ENCODE measurements at places on chromosomes 7 and 10.
A peak's percentile ranks its signal among the peaks of the same experiment; 100 is the strongest.

DNA sequence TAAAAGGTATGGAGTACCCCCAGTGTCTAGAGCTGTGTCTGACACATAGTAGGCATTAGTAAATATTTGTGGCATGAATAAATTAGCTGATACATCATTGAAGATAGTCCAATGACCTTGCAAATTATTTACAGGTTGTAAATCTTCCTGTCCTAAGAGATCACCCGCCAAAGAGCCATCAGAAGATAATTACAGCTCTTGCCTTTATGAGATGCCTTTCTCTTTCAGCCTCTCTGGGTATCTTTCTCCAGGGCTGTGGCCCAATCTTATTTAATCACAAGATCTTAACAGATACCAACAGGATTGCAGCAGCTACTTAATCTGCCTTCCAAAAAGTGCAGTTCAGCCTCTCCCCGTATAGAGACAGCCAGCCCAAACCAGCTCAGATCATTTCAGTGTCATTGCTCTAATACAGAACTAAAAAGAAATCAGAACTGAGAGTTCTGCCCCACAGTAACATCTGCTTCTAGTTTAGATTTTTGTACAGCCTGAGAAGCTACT, 41.5 kb downstream of the MYOF start:
- DNase-seq, result no peak

- no peak for DNase-seq
Observed at GRCh38 chr7:132950725-132951124, 131.2 kb downstream of the CHCHD3 start.

GRCh38 chr7:112929421-112929820, 139.2 kb upstream of the TMEM168 start:
- no peak for DNase-seq

DNA sequence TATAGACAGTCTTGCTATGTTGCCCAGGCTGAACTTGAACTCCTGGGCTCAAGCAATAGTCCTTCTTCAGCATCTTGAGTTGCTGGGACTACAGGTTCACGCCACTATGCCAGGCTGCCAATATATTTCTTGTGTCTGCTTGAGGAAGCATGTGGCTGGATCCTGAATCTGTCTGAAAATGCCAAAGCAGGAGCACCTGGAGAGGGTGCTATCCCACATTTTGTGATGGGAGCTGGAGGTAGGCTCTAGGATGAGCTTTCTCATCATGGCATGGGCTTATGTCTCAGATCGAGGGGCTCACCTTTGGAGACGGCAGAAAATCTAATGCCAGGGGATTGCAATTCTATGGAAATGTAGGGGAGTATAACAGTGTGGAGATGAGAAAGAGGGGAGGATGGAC, 744.2 kb downstream of the GRID1 start:
- no peak for DNase-seq

DNA sequence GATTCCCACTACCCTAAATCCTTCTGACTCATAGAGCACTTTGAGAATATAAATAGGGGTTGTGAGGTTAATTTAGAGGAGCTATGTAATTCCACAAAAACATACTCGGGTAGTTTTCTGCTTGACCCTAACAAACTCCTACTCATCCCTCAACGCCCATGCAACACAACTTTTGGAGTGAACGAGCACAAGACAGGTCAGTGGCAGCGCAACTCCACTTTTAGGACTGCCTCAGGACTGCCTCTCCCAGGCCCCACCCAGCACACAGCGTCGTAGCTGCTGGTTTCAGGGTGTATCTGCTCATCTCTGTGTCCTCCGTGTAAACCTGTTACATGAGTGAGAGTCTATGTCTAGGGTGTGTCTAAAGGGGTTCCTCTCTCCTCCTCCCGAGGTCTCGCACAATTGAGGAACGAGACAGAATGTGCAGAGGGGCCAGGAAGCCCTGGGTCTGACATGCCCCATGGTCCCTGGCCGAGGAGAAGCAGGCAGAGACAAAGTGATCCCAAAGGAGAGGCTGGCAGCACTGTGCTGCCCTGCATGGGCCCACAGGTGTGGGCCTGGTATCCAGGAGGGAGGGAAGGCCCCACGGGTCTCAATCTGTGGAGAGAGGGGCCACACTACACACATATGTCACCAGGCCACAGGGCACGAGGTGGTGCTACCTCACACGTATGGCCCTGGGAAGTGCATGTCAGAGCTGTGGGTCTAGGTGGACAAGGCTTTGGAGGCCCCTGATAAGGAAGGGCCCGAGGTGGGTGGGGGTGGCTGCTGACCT, 45.5 kb downstream of the CAMK2B start:
- DNase-seq, result no peak

DNA sequence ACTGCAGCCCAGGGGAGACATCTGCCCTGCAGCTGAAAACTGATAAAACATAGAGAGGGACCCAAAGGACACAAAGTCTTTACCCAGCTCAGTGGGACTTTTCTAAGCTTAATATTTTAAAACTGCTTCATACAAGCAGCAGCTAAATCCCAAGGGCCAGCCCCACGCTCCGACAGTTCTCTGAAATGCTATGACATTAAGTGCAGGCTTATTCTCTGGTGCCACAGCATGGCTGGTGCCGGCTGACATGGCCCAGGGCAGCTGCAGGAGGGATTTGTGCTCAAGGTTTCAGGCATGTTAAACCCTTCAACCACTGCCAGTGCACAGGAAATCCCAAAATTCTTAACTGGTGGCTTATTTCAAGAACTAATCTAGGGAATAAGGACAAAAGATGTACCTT, 170.9 kb downstream of the PARD3 start:
- DNase-seq, result no peak

GRCh38 chr10:132189016-132189415, 2.3 kb downstream of the DPYSL4 start:
- no peak for DNase-seq

DNA sequence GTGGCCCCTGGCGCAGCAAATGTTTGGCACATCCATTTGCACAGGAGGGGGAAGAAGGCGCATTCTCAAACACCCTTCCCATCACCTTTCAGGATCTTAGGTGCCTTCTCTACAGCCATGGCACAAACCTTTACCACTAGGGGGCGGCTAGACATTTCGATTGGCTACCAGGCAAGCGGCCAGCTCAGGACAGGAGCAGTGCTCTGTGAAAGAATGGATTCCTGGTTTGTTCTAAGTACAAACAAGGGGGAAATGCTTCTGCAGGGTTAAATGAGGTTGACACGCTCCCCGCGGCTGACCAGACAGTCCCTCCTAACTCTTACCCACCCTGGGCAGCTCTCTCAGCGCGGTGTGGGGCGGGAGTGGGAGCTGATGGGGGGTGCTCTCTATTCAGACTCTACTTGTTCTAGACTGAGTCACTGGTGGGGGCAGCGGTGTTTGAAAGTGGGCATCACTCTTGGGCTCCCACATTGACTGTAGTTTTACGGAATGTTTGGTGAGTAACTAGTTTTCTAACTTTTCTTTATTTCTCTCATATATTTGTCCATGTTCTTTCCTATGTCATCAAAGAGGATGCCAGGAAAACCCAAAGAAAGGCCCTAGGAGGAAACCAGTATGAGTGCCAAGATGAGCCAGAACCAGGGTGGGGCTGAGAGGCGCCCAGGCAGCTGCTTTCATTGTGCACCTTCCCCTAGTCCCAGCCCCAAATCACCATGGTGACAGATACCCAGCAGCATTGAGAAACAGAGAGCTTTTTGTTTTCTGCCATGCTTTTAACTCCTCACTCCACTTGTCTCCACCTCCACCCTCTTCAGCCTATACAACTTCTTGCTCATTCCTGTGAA, 61.4 kb upstream of the GPR158 start:
- peak; percentile 25 for DNase-seq

GRCh38 chr10:29703271-29703670, 68.5 kb upstream of the SVIL start:
- DNase-seq, result no peak

GRCh38 chr10:36251068-36251467, 609.0 kb upstream of the FZD8 start:
- no peak for DNase-seq

DNA sequence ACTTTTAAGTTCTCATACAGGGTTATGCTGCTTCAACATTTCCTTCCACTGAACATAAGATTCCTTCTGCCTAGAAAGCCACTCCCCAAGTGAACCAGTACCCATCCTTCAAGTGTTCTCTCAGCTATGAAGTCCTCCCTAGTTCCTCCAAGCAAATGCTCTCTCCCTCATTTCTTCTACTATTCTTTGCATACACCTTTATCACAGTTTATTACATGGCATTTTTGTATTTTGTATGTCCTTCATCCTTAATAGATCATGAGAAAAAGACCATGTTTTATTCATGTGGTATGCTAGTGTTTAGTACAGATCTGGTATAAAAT, 1.9 kb downstream of the SYPL1 start:
- DNase-seq, result no peak

GRCh38 chr10:123425680-123426079, 240.5 kb upstream of the GPR26 start:
- DNase-seq, result no peak

- DNase-seq, result no peak
Observed at GRCh38 chr10:124842721-124843120, 41.1 kb downstream of the ABRAXAS2 start.

GRCh38 chr7:140972876-140973829, 41.6 kb downstream of the MRPS33 start:
- DNase-seq, result no peak

GRCh38 chr10:54441275-54441674, 359.8 kb downstream of the PCDH15 start:
- DNase-seq, result no peak

- no peak for DNase-seq
Observed at GRCh38 chr7:19024261-19024660, 93.2 kb downstream of the TWIST1 start.

DNA sequence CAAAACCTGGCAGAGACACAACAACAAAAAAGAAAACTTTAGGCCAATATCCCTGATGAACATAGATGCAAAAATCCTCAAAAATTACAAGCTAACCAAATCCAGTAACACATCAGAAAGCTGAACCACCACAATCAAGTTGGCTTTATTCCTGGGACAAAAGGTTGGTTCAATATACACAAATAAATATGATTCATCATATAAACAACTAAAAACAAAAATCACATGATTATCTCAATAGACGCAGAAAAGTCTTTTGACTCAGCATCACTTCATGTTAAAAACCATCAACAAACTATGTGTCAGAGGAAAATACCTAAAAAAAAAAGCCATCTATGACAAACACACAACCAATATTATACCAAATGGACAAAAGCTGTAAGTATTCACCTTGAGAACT, 283.5 kb downstream of the THSD7A start:
- no peak for DNase-seq

DNA sequence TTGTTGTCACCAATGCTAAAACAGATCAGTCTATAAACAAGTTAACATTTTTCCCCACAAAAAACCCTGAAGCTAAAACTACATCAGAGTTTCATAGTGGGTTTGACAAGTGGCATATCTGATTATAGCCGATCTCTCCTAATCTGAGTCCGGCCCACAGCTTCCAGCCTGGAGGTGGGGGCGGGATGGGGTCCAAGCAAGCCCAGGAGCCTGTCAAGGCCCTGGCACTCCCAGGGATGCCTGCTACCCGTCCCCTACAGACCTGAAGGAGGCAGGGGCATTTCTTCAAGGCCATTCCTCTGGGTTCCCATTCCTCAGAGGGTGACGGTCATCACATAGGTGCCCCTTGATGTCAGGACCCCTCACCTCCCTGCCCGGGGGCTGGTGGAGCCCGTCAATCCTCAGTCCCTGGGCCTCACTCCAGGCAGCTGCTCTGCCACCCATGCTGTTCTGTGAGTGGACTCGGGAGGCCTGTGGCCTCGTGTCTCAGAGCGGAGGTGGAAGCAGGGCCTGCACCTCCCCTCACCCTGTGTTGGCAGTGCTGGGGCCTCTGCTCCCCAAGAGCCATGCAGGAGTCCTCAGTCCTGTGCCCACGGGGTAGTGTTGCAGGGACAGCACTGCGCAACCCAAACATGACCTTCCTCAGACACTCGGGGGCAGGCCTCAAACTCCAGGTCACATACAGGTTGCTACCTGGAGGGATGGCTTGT, 8.8 kb downstream of the DPYSL4 start:
- no peak for DNase-seq

DNA sequence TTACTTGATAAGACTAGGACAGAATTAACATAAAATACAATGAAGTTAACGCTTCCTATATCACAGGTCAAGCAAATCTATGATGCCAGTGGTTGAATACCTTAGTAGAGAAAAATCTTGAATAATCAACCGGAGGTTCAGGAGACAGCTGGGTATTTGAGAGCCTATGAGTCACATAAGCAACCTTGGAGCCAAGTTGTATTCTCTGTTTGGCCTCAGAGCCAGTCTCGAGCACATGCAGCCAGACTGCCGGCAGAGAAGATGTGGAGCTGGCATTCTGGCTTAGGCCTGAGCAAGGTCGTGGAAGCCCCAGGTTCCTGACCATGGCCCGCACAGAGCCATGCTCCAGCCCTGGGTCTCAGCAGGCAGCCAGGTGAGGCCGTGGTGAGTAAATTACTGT, 90.3 kb downstream of the FAM204A start:
- no peak for DNase-seq
